ENCODE measurements at places on chromosomes 4 and X.

GRCh38 chr4:30495251-30495650, 224.9 kb upstream of the PCDH7 start:
- DNase-seq, result no peak

DNA sequence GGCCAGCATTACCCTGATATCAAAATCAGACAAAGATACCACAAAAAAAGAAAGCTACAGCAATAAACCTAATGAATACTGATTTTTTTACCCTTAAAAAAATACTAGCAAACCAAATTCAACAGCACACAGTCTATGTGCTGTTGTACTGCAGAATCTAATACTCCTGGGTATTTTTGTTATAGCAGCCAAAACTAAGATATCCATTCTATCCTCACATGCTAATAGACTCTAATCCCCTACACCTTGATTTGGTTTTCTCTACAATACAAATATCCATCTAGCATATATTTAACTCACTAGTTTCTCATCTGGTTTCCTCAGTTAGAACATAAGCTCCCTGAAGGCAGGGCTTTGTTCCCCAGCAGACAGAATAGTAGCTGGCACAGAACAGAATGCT, 12.4 kb downstream of the CLOCK start:
- no peak for DNase-seq

DNA sequence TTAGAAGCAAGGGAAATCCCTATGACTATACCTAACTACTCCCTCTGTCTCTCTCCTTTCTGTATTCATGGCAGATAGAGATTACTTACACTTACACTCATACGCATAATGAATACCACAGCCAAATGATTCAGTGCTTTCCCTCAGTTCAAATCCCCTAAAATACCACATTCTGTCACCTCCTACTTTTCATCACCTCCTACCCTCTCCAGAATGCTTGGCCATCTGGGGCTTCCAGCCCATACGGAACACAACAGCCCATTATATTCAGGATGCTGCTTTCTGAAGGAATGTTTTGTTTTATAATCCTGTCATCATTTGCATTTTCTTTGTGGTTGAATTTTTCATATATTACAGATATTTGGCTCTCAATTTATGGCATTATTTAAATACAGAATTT, 361.6 kb downstream of the GRIA2 start:
- no peak for DNase-seq

DNA sequence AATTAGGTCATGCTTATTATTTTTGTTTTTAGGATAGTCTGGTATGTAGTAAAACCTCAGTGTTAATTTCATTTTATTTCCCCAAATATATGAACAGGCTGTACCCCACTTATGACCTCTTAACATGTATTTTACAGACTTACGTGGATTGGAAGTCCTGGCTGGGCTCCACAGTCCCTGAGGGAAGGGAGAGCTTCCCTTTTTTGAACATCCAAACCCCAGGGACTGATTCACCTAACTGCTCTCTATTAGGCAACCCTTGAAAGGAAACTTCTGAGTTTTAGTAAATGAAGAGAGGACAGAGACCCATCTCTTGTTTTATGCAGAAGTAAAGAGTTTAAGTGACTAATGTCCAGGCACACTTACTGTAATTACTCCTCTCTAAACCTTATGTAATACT, 233.1 kb upstream of the SPRY1 start:
- DNase-seq, result no peak

DNA sequence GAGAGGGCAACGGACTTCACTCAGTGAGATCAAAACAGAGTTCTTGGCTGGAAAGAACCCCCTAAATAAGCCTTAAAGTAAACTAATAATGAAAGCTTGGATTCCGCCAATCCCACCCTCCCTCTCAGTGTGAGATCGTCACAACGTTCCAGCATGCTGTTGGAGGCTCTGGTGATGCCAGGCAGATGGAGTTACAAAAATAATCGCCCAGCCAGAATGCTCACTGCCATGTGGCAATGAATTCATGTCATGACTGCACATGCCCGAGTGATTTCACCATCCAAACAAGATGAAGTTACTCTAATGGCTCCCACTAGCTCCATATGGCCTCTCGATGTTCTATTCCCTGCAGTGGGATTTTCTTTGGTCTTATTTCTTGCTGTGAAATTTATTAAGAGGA, 248.0 kb downstream of the SPATA18 start:
- DNase-seq, result no peak

- DNase-seq, result no peak
Measured at GRCh38 chr4:65917486-65917885, 247.2 kb upstream of the EPHA5 start.

GRCh38 chr4:1300466-1301455, 11.1 kb downstream of the MAEA start:
- DNase-seq, result no peak

DNA sequence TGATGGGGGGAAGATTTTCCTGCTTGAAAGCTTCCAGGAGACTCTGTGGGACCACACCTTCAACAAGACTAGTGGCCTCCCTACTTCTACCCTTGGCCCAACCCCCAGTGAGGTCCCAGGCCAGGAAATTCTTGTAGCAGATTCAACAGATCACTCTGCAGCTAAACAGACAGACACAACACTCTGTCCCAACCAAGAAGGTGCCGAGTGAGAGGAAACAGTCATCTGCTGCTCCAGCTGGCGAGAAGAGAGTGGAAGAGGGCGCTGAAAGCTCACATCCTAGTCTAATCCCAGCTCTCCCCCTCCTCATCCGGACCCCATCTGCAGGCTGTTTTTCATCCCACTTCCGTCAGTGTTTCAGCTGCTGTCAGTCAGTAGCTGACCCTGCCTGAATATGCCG, 63.4 kb downstream of the CHRDL1 start:
- no peak for DNase-seq

DNA sequence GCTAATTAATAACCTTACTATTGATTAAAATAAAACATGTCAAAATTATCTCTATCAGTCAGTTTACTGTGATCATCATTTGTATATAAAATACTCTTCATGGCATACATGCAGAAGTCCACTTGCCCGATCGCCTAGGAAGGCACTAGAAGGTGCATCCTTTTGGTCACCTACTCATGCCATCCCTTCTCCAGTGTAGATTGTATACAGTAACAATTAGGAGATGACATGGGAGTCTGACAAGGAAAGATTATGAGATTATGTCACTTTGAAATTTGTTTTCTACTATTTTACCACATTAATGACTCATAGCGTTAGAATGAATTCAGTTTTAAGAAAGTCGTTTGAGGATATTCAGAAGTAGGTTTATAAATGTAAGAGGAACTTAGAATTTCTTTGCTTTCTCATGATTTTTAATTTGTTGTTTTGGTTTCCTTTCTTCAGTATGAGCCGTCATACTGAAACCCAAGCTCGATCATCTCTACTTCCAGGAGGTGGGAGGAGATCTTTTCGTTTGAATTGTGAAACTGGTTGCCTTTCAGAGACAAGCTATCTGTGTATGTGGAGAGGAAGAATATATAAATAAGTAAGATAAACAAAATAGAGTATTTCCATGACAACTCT, 51.1 kb upstream of the UNC5C start:
- no peak for DNase-seq

DNA sequence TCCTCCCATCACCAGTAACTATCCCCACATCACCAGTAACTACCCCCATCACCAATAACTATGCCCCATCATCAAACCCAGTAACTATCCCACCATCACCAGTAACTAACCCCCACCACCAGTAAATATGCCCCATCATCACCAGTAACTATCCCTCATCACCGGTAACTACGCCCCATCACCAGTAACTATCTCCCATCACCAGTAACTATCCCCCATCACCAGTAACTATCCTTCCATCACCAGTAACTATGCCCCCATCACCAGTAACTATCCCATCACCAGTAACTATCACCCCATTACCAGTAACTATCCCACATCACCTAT, 2.9 kb downstream of the ASMTL start:
- no peak for DNase-seq

Data from NT2/D1 (cell line).